ENCODE measurements at places on chromosomes 2 and 18.

DNA sequence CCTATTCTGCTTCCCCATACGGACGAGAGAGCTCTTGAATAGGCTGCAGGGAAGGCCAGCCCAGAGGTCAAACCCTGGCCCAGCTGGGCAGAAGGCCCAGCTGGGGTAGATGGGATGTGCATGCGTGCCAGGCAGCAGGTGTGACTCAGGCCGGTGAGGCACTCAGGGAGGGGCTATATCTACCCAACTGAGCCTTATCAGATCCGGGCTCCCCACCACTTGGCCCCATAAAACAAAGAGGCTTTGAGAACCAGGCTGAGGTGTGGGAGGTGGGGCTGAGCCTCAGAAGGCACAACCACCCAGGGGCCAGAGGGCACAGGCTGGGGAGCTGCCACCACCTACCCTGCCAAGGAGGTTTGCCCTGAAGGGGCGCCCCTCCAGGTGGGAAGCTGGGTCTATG, 8.0 kb upstream of the CFAP65 start:
- no peak for DNase-seq

DNA sequence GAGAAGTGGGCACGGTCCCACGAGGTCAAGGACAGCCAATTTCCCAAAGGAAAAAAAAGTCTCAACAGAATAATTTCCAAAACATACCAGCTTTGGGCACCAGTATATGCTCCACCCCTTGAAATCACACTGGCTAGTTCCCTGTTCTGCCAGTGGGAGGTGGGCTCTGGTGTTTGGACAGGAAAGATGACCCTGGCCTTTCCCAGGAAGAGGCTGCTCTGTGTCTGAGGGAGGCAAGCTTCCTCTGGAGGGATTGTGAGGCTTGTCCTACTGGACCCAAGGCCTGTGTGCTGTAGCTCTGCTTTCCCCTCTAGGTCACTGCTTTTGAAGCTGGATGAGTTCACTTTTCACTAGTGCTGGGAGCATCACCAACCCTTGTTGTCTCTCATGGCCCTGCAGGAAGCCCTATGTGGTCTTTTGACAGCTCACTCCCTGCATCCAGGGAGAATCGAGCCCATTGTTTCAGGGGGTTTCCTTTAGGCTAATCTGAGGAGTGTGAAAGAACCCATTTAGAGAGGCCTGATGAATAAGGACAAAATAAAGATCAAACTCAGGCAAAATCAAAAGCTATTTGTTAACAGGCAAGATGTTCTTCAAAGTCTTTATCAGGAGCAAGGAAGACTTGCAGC, 36.3 kb downstream of the CXCR4 start:
- DNase-seq, result no peak

- DNase-seq, result no peak
Measured at GRCh38 chr2:898319-898718, 52.3 kb upstream of the SNTG2 start.

GRCh38 chr2:230671117-230671516, 41.5 kb upstream of the CAB39 start:
- no peak for DNase-seq

- DNase-seq, result no peak
Measured at GRCh38 chr2:70574618-70575017, 21.0 kb upstream of the TGFA start.

Data from activated T-cell treated with anti-CD3 and anti-CD28 coated beads for 48 hours (primary cell).